ENCODE measurements at places on chromosomes 2 and 18.

- DNase-seq, result no peak
Measured at GRCh38 chr2:1854729-1855547, 110.6 kb upstream of the PXDN start.

DNA sequence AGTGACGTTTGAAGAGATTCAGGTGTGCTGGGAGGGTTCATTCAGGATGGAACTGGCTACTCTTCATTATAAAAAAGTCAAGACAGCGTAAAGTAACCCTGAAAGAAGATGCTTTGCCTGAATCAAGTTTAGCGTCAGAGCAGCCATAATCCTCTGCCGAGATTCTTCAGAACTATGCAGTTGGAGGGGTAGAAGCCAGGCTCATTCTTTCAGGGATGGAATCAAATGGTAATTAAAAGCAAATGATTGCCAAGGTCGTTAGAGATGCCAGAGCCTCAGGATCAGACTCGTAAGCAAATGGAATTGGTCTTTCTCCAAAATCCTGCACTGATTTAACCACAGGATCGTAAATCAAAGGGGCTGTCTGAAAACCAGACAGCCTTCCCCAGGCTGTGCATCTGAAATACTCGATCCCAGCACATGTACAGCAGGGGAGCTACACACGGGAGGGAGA is 21.9 kb downstream of the APCDD1 start:
- DNase-seq, result no peak

- DNase-seq, result no peak
Measured at GRCh38 chr18:74679006-74679678, 81.5 kb downstream of the ZNF407 start.

GRCh38 chr2:172328103-172328841 is 99.1 kb upstream of the ITGA6 start:
- DNase-seq, result no peak

DNA sequence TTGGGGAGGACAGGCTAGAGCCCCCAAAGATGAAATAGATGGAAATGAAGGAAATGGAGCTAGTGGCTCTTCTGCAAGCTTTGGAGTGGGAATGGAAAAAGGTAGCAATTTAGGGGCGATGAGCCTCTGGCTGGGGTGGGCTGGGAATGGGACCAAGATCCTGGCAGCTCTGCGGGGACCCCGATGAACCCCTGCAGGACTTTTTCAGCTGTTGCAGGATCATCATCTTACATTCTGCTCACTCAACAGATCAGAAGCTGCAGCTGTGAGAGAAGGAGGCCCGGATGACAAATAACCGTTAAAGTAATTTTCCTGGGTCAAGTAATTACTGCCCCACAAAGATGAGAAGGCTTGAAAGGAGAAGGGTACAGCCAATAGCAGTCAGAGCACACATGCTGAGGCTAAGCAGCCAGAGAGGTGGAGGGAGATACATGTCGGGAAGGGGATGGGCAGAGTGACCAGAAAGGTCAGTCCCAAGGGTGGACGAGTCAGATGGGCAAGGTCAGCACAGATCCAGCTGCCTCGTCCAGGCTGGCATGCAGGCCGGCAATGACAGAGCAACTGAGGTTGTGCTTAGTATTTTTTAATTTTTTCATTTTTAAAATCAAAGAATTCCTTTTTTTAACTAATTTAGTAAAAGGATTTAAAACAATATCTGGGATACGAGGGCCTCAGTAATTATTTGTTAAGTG is 245.0 kb upstream of the RAB6C start:
- DNase-seq, result no peak

DNA sequence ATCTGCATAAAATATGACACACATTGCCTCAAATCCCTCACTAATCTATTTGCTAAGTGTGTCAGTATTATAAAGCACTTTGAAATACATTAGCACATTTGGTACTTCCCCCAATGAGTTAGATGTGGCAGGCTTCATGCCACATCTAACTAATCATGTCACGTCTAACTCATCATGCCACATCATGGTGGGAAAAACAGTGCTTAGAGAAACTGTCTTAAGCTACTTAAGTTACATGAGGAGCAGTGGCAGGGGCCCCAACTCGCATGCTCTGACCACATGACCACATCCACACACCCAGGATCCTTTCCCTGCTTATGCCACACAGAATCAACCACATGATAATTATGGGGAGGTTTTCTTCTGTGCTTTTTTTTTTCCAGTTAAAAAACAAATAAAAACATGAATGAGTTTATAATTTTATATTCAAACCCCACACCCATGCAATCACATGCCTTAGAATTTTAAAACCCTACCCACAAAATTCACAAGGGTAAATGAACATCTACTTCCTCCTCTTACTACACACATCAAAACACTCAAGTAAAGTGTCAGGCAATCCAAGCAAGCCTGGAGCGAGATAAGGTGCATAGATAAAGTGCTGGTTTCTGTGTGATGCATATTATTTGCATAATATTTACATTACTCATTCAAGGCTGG is 1.6 kb downstream of the ABCA12 start:
- DNase-seq, result no peak

DNA sequence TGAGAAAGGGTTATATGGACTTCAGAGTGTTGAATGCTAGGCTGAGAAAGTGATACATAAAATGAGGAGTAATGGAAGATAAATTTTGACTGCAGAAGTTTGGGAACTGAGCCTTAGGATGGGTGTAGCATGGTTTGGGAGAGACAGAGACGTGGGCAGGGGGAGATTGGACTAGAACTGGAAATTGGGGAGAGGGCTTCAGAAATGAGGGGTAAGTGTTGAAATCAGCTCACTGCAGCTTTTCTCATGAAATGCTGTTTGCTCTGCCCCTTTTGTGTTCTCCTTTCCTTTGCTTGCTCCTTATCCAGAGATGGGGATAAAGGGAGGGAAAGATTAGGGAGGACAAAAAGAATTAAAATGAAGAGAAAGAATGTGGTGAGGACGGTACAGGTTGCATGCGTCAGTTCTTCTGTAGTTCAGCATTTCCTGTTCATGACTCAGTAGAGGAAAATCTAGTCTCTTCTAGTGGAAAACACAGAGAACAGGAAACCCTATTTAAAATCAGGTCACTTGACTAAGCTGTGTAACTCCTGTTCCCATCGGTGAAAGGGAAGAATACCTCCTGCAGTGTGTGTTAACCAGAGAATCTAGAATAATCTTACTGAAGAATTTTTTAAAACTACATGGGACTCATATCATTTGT is 105.6 kb downstream of the CRIM1 start:
- no peak for DNase-seq

GRCh38 chr18:5640939-5641338 is 97.1 kb upstream of the EPB41L3 start:
- DNase-seq, result no peak

DNA sequence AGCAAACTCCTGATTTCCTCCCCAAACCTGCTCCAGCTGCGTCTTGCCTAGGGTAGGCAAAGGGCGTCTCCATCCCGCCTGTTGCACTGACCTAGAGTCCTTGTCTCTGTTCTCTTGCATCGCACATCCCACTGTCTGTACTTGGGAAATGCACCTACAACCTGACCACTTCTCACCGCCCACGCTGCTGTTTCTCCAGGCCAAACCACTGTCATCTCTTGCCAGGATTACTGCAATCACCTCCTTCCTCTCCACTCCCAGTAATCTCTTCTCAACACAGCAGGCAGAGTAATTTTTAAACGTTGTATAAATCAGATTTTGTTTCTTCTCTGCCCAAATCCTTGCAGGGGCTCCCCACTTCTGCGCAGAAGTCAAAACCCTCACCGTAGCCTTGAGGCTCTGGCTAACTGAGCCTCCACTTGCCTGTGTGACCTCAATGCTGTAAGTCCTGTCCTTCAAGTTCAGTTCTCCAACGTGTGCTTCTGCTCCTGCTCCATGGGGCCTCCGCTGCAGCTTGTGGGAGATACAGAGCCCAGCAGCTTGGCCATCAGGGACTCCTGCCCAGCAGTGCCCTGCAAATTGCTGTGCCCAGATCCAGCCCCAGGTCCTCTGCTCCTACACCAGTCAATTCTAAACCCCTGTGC is 27.7 kb upstream of the SEMA4C start:
- no peak for DNase-seq

DNA sequence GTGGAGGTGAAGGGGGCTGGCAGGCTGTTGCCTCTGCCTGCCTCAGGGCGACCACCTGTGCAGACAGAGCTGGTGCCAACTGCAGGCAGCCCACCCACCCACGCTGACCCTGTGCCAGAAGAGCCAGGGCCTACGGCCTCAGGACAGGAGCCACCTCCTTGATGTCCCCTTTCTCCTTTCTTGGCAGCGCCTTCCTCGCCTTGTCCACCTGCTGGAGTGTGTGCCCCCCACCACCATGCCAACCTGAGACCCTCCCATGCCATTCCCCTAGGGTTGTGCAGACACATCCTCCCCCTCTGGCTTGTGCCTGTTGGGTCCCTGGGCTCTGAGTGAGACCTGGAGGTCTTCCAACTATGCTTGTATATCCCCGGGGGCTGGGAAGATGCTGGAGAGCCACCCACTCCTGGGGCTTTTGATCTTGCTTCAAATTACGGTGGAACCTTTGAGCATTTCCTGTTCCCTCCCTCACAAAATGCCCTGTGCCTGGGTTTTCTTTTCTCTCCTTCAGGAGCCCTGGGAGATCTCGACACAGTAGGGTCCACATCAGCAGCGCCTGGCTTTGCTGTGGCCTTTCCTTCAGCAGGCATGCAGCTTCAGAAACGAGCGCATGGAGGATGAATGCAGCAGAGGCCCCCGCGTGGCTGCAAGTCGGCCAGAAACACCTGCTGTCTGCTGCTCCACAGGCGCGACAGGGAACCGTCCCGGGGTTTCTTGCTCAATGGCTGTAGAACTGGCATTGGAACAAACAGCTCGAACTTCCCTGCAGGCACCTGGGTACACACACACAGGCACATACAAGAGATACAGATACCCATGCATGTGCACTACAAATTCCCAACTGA is 65.9 kb upstream of the SH3RF3 start:
- no peak for DNase-seq

- DNase-seq, result no peak
Measured at GRCh38 chr2:216904554-216904953, 44.7 kb upstream of the TNP1 start.

DNA sequence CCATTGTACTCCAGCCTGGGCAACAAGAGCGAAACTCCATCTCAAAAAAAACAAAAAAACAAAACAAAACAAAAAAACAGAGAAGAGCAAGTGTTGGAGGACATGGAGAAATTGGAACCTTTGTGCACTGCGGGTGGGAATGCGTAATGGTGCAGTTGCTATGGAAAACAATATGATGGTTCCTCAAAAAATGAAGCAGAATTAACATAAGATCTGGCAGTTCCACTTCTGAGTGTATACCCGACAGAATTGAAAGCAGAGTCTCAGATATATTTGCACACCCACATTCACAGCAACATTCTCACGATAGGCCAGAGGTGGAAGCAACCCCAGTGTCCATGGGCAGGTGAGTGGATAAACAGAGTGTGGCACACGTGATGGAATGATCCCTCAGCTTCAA is 11.0 kb upstream of the RALB start:
- DNase-seq, result no peak

GRCh38 chr2:204705243-204705932 is 160.1 kb downstream of the PARD3B start:
- no peak for DNase-seq

- DNase-seq, result no peak
Measured at GRCh38 chr18:24234330-24234729, 95.5 kb downstream of the CABYR start.

DNA sequence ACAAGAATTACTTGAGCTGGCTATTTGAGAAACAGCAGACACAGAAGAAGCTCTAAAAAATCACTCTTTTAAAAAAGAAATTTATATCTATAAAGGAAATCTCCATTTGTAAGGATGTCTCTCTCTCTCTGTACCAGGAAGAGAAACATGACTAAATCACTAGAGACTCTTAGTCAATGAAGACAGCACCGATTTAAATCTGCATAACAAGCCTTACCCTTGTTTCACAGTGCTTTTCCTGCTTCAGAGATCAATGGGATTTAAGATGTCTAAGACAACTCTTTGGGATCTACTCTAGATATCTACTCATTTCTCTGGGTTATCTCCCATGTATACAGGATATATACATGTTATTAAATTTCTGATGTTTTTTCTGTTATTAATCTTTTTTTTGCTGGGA is 359.2 kb upstream of the RND3 start:
- DNase-seq, result no peak

GRCh38 chr2:33278245-33278943 is 198.1 kb upstream of the RASGRP3 start:
- DNase-seq, result no peak

DNA sequence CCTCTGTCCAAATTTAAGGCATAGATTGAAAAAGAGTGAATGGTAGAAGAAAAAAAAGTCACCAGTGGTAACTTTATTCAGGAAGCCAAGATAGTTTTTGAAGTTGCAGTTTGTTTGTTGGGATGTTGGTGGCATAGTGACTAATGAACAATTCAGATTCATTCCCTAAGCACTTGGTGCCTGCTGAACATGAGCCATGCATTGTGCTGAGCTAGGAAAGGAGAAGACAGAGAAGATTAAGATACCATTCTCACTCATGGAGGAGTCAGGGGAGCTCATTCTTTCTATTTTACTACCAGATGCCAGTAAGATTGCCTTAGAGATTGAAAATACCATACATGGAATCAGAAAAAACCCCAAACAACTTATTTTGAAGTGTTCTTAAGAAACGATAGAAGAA is 25.1 kb downstream of the MEIS1 start:
- DNase-seq, result no peak

DNA sequence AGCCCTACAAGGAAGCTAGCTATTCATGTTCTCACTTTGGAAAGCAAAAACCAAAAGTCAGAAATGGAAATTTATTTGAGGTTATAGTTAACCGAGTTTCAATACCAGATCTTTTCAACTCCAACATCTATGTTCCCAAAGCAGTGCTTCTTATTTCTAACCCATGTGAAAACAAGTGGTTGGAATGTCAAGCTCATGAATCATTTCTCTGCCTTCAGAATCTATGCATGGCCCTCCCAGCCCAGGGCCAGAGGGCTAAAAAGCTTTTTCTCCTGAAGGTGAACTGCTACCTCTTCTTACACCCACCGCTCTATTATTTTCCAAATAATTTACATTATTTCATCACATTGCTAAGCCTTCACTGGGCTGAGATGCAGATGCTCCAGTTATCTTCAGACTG is 158.4 kb downstream of the SP3 start:
- DNase-seq, result no peak

DNA sequence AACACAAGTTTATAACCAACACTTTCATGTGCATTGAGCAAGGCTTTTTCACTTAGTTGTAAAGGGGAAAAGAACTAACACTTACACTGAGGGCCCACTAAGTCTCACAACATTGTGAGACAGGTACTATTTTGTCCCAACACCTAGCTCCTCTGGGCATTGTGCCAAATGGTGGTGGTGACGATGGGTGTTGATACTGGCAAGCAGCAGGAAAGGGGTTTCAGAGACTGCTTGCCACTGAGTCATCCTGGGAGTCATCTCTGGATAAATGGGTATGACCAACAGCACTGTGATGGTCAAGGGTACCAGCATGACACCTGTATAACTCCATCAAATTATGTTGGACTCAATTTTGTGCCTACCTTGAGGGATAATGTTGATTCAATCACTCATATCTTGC is 138.8 kb upstream of the ITGA6 start:
- DNase-seq, result no peak

DNA sequence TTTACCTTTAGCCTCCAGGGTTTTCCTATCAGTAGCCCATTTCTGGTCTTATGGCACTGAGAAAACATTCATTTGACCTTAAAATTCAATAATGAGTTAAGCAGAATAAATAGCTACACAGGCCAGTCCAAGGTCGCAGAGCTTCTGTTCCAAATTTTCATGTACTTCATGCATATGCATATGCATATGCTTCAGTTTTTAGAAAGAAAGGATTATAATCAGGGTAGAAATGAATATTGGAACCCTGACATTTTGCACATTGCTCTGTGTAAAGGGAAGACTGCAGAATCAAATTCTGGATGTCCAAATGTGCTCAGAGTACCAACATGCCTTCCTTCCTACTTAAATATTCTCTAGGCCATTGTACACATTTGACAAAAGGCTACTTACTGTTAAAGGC is 104.9 kb downstream of the DPP4 start:
- DNase-seq, result no peak
